ENCODE measurements at places on chromosomes 13 and 19. TPM values are rescaled to one million over a fixed set of nuclear protein-coding genes. Genes with fewer than 3 reads are reported as not detected.

GRCh38 chr13:23963947-23964346 lies 66.6 kb upstream of the C1QTNF9B start:
- DNase-seq: no peak

DNA sequence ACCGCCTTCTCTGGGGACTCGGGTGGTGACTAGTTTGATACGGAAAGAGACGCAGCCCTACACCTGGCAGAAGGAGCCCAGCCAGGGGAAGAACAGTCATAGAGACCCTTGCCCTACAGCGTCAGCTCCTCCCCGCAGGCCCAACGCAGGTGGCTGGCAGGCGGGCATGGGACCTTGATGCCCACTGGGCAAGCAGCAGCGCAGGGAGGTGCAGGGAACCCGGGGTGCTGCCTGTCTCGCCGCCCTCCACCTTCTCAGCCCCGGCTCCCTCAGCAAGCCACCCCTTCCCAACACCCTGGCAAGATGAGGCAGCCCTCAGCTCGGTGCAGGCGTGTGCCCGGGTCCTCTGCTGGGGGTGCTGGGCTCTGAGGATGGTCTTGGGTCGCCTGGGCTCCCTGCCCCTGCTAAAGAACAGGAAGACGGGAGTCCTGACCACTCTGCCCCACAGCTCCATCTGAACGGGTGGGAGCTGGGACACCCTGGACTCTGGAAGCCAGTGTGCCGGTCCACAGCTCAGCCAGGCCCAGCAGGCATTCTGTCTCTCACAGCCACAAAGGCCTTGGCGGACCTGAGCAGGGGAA lies 9.0 kb downstream of the MIER2 start:
- no peak for DNase-seq

The CGB3 gene
- not detected for total RNA-seq

DNA sequence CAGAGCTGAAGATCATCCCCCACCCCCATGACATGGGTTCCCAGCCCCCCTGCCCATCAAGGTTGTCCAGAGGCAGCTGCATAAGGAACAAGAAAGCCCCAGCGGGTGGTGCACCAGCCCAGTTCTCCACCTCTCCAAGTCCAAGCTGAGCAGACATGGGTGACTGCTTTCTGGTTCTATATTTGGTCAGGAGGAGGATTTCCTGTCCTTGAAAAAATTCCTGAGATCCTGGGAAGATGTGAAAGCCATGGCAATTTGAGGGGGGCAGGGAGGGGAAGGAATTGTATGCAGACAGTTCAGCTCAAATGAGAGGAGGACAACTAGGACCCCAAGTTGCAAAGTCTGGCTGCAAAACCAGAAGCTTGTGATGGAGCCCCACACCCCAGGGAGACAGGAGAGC lies 55.4 kb upstream of the ADGRE5 start:
- DNase-seq: no peak

DNA sequence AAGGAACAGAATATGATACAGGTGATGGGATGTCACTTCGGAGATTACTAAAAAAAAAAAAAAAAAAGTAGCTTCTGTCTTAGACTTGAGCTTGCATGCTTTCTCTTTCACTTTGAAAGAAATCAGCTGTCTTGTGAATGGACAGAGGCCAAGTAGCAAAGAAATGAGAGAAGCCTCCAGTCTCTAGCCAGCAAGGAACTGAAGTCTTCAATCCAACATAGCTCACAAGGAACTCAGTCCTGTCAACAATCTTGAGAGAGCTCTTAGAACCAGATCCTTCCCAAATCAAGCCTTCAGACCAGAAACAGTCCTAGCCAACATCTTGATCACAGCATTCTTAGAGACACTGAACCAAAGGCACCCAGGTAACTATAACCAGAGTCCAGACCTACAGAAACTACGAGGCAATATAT lies 7.7 kb downstream of the N4BP2L2 start:
- DNase-seq: no peak

- no peak for DNase-seq
Measured at GRCh38 chr19:3976495-3977241, 5.8 kb upstream of the DAPK3 start.

The LYL1 gene
- total RNA-seq: 0.69 TPM

- DNase-seq: no peak
Measured at GRCh38 chr13:66585669-66586203, 644.4 kb downstream of the PCDH9 start.

DNA sequence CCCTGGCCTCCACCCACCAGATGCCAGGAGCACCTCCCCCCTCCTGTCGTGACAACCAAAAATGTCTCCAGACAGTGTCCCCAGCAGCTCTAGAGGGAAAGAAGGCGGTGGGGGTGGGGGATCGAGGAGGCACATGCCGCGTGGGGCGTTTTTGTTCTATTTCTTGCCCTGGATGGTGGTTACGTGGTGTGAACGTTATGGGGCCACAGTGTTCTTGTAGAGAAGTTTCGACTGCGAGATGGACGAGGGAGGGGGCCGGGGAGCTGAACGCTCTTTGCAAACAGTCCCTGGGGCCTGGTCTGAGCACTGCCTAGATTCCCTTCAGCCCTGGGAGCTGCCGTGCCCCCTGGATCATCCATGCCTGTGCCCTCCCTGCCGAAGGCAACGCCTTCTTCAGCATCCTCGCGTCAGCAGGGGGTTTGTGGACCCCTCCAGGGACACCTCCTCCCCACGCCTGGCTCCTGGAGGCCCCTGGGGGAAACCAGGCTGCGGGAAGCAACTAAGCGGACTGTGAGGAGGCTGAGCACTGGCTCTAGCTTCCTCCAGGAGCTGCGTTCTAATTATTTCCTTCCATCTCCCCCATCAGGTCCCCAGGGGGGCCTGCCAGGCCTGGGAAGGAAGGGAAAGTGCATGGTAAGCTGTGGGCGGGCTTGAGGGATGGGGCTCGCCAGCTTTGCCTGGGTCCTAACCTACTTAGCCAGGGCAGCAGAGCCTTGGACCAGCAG lies 131.5 kb downstream of the IER2 start:
- no peak for DNase-seq

- no peak for DNase-seq
Measured at GRCh38 chr19:3613818-3614661, 7.4 kb upstream of the TBXA2R start.

DNA sequence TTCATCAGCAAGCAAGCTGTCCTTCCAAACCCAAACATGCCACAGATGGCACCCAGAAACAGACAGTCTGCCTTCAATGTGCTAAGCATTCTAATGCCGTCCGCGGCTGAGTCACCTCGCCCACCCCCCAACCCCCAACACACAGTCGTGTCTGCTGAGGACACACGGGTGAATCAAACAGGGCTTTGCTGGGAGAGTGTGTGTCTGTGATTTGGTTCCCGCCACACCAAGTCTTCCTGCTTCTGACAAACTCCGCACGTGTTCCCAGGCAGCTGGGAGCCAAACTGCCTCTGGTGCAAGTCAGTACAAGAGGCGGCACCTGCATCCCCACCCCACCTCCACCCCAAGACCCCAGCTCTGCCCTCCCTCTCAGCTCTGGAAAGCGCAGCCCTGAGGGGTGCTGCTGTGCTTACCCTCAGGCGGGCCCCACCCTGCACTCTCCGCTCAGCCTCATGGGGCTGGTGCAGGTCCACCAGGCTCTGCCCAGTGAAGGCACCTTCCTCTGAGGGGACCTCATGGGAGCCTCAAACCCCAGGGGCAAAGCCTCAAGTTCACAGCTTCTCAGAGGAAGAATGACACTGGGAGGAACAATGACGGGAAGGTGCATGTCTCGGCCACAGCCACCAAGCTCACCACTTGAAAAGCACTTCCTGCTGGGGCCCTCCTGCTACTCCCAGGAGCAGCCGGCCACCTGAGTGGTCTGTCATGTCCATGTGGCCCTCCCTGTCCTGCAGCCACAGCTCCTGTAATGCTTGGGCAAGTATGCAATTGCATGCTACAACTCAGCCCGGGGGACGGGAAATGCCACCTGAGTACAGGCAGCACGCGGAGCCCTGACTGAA lies 15.0 kb upstream of the SLC35E1 start:
- no peak for DNase-seq

DNA sequence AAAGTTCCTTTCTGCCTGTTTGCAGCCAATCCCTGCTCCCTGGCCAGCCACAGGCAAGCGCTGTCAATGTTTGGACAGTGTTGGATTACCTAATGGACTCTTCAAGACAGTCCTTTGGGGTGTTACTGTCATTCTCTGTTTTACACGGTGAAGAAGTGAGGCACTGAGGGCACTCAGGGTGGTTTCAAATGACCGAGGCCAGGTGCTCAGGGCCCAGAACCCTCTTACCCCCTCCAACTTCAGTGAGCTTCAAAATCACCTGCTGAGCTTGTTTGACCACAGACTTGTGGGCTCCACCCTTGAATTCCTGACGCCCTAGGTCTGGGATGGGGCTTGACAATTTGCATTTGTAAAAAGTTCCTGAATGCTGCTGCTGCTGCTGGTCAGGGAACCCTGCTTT lies 97.9 kb downstream of the GGACT start:
- no peak for DNase-seq

GRCh38 chr13:94063848-94064247 lies 415.6 kb downstream of the DCT start:
- no peak for DNase-seq

GRCh38 chr19:31534786-31535657 lies 185.8 kb upstream of the TSHZ3 start:
- DNase-seq: no peak

GRCh38 chr19:10800488-10800887 lies 35.5 kb downstream of the TMED1 start:
- DNase-seq: no peak

The PSG3 gene
- not detected for total RNA-seq

The ZNF560 gene
- not detected for total RNA-seq

DNA sequence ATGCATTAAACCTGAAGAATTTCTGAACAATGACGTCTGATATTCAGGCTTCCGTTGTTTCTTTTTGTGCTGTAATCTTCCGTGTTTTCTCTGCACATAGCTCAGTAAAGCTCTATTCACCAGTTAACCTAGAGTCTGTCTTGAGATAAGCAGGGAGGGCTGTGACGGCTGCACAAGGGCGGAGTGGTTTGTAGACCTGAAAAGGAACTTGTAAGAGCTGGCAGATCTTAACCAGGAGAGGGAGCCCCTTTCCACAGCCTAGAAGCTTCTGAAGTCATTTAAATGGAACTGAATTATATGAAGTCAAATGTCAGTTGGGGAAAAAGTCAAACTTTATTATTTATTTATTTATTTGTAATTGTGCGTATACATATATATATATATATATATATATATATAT lies 27.5 kb downstream of the DPRX start:
- DNase-seq: peak; percentile 65

DNA sequence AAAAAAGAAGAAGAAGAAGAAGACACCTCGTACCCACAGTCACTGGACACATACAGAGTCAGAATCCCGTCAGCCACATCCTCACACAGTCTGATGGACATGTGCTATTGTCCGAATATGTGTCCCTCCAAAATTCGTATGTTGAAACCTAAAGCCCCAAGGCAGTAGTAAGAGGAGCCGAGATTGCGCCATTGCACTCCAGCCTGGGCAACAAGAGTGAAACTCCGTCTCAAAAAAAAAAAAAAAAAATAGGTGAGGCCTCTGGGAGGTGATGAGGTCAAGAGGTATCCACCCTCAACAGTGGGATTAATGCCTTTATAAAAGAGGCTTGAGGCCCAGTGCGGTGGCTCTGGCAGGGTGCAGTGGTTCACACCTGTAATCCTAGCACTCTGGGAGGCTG lies 2.6 kb upstream of the DENND1C start:
- no peak for DNase-seq

The TMEM221 gene
- total RNA-seq: 0.55 TPM

GRCh38 chr19:17872251-17873001 lies 681 bp downstream of the SLC5A5 start:
- no peak for DNase-seq

DNA sequence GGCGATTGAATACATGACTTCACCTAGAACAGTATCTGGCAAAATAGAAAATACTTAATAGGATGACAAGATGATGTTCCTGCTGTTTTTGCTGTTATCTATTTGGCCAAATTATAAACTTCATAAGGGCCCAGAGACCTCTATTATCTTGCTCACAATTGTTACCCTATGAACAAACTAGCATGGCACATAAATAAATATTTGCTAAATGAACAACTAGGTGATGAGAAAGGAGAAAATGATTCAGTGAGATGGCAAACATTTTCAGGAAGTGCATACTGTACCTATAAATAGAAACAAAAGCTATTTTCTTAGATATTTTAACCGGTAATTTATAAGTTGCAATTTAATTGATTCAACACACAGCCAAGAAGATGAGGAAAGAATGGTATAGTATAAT lies 78.4 kb downstream of the FAM216B start:
- DNase-seq: no peak

DNA sequence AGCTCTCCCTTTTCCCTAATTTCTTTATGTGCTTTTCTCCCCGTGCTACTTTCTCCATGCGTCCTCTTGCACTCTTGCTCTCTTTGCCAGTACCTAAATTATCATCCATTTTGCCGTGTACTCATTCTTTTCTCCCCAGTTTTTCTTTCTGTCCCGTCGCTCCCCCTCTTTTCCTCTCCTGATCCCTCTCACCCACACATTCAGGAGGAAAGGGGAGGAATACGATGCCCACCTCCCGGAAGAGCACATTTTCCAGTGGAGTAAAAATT lies 821 bp downstream of the ZNF616 start:
- DNase-seq: no peak

The FFAR3 gene
- total RNA-seq: not detected

The CRX gene
- not detected for total RNA-seq

- DNase-seq: no peak
Measured at GRCh38 chr13:36251526-36251925, 37.2 kb upstream of the SOHLH2 start.

DNA sequence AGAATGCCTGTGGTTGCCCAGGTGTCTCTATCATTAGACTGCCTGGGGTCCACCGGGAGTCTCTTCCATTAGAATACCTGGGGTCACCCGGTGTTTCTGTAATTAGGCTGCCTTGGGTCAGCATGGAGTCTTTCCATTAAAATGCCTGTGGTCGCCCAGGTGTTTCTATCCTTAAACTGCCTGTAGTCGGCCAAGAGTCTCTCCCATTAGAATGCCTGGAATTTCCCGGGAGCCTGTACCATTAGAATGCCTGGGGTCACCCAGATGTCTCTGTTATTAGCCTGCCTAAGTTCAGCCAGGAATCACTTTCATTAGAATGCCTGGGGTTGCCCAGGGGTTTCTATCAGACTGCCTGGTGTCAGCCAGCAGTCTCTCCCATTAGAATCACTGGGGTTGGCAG lies 1492.8 kb downstream of the UQCRFS1 start:
- DNase-seq: no peak

DNA sequence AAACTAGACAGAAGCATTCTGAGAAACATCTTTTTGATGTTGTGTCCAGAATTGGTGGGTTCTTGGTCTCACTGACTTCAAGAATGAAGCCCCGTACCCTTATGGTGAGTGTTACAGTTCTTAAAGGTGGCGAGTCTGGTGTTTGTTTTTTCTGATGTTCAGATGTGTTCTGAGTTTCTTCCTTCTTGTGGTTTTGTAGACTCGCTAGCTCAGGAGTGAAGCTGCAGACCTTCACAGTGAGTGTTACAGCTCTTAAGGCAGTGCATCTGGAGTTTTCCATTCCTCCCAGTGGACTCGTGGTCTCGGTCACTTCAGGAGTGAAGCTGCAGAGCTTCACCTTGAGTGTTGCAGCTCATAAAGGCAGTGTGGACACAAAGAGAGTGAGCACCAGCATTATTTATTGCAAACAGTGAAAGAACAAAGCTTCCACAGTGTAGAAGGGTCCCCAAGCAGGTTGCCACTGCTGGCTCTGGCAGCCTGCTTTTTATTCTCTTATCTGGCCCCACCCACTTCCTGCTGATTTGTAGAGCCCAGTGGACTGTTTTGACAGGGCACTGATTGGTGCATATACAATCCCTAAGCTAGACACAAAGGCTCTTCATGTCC lies 1820.8 kb downstream of the UQCRFS1 start:
- no peak for DNase-seq

GRCh38 chr19:18796239-18796638 lies 5.1 kb upstream of the COMP start:
- DNase-seq: no peak

Measured in HepG2 (cell line).